RWPE1 (cell line): ENCODE measurements at places on chromosomes 3 and 15.

DNA sequence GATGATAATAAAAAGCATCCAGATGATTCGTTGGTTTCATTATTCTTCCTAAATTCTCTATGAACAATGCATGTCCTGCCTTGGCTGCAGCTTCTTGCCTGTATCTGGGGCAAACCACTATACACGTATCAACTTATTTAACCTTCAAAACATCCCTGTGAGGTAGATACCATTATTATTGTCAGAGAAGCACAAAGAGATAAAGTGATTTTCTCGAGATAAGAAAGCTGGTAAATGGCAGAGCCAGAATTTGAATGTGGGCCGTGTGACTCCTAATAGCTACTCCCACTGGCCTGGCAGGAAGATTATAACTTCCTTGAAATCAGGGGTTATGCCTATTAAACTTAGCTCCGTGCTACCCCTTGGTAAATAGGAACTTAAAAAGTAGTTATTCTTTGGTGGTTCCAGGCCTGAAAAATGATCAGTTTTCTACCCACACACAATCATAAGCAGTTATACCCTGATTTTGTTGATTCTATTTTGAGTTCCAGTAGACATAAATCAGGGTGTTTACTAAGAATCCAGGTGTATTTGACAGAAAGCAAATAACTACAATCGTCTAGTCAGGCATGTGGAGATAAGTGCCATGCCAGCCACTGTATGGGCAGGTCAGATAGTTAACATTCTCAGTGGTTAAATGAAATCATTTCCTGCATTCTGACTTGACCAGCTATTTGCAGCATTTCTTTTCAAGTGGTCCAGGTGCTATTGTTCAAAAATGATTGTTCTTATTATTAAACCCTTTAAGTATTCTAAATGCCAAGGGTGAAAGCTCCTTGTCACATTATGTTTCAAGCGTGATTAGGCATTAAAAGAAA is 99.2 kb upstream of the LRRN1 start:
- no peak for DNase-seq

DNA sequence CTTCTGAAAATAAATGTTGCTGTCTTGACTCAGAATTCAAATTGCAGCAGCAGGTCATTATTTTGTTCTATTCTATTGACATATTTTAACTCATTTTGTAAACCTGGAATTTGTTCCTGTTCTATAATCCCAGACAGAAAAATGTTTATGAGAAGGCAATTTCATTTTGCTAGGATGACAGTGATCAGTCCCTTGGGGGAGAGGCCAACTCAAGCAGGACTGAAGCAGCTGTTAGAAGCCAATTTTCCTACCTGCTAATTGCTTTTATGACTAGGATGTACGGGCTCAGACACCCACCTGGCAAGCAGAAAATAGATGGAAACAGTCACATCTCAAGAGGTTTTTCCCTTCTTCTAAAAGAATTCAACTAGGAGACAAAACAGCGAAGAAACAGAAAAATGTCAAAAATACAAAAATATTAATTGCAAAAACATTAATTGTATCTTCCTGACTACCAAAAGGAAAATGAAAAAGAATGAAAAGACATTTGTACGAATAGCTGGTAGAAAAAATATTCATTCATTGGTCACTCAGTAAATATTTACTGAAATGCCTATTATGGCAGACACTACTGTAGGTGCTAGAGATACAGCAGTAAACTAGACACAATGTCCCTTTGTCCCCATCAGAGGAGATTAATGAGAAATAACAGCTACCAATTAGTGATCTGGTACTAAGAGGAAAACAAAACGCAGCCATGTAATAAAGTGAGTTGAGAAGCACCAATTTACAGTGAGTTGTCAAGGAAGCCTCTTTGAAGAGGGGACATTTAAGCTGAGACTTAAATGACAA is 73.5 kb downstream of the PEAK1 start:
- no peak for DNase-seq

DNA sequence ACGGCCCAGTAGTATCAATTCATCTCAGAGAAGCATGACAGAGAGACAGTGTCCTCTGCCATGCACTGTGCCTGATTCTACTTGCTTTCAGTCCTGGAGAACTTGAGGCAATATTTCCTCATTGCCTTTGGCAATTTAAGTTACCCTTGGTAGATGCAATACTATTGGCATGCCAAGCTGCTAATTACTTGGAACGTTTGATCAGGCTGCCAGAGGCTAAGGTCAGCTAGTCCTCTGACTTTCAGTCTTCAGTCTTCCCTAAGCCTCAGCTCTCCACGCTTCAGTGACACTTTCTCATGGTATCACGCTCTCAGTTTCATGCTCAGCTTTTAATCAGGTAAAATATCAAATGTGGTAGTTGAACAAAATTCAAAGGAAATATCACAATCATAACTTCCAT is 13.1 kb upstream of the OSBPL11 start:
- DNase-seq: no peak

DNA sequence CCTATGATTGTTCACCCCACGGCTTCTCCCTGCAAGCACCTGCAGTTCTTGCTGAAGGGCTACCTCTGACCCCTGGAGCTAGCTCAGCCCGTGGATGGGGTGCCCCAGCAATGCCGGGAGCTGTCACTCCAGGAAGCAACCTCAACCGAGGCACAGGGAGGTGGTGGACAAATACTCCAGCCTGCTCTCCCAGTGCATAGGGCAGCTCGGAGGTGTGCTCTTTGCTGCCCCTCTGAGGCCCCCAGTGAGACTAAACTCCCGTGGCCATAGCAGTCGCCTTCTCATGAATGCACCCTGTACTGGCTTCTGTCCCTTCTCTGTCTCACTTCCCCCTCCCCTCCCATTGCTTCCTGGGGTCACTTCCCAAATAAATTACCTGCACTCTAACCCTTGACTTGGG is 48.5 kb downstream of the LINGO1 start:
- DNase-seq: no peak

DNA sequence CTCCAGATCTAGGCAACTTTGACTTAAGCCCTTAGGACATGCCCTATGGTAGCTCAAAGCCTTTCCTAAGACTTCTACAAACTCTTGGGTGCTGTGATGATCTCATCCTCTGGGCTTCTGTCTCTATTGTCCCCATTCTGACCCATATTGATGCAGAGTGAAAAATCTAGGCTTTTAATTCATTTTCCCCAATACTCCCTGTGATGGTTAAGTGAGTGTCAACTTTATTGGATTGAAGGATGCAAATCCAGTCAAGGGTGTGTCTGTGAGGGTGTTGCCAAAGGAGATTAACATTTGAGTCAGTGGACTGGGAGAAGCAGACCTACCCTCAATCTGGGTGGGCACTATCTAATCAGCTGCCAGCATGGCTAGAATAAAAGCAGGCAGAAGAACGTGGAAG is 97.3 kb upstream of the NUDT16 start:
- DNase-seq: no peak

DNA sequence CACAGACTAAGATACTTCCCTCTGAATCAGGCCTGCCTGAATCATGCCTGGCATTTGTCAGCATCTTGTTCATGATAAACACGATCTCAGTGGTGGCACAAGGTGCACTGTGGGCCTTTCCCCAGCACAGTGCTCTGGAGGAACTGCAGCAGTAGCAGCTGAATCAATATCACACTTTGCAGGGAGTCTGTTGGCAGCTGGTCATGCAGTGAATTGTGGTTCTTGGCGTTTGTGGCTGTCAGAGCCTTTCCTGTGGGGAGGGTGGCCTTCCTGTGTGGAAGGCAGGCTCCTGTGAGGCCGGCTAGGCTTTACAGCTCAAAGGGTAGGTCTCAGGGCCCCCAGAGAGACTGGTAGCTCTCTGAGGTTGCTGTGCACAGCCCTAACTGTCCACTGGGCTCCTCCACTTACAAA is 54.4 kb upstream of the TLE3 start:
- no peak for DNase-seq

DNA sequence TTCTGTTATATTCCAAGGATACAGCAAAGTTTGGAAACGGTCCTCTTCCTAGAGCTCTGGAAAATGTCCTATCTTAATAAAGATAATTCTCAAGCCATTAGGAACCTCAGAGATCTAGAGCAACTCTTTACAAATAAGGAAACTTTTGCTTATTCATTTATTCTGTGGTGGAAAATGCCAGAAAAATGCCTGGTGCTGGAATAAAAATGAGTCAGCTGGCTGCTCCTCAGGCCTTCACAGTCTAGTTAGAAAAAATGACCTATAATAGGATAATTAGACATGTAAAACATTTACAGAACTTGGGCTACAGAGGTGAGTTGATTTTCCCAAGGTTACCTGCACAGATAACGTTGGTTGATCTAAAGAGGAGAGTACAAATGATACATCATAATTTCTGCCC is 372.5 kb downstream of the NLGN1 start:
- no peak for DNase-seq

DNA sequence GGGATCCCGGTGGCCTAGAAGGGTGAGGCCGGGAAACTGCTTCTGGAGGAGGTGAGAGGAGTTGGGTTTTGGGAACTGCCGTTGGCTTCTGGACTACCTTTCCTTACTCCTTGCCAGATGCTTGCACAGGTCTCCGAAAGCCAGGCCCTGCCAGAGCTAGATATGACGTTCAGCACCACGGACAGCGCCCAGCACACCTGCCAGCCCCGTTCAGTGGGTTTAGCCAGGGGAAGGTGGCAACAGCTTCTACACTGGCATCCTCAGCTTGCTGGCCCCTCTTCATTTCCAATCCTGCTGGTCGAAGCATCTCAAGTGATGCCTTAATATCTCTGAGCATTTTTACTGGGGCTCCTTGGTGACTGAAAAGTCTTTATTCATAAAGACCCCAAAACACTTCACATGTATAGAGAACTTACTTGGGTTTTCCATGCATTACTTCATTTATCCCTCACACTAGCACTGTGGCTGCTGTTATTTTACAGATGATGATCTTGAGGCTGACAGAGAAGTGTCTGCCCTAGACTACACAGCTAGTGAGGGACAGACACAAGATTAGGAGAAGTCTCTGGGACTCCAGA is 21.9 kb downstream of the HCN4 start:
- DNase-seq: peak; percentile 73

DNA sequence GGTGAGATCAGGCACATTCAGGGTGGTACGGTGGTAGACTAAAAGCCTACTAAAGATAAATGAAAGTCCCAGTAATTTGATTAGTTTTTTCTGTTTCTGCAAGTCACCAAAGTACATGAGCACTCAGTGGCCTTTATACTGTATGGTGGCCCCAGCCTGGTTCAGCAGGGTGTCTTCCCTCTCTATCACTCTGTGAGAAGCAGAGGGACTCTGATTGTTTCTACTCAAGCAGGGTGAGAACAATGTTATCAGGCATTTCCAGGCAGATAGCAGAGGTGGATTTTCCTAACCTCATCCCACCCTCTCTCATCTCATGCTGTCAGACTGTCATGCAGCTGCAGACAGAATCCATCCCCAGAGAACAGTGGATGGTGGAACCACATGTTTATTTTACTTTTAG is 71.5 kb upstream of the BFSP2 start:
- no peak for DNase-seq

DNA sequence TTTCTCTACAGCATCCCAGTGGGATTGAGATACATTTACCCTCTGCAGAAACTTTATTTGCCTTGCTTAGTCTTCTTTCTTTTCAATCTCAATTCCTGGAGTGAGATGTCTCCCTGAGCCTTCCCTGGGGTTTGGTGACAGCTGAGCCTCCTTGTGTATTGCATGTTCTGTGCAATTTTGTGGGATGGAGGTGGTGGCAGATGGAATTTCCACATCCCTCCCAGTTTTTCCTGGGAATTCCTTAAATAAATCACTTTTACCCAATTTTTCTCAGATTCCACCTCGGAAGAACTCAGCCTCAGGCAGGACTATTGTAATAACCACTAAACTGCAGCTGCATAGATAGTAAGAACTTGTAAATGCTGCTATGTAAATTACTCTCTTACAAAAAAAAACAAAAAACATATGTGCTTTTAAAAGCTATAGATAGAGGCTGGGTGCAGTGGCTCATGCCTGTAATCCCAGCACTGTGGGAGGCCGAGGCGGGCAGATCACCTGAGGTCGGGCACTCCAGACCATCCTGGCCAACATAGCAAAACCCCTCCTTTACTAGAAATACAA is 88.5 kb upstream of the ABHD17C start:
- no peak for DNase-seq

DNA sequence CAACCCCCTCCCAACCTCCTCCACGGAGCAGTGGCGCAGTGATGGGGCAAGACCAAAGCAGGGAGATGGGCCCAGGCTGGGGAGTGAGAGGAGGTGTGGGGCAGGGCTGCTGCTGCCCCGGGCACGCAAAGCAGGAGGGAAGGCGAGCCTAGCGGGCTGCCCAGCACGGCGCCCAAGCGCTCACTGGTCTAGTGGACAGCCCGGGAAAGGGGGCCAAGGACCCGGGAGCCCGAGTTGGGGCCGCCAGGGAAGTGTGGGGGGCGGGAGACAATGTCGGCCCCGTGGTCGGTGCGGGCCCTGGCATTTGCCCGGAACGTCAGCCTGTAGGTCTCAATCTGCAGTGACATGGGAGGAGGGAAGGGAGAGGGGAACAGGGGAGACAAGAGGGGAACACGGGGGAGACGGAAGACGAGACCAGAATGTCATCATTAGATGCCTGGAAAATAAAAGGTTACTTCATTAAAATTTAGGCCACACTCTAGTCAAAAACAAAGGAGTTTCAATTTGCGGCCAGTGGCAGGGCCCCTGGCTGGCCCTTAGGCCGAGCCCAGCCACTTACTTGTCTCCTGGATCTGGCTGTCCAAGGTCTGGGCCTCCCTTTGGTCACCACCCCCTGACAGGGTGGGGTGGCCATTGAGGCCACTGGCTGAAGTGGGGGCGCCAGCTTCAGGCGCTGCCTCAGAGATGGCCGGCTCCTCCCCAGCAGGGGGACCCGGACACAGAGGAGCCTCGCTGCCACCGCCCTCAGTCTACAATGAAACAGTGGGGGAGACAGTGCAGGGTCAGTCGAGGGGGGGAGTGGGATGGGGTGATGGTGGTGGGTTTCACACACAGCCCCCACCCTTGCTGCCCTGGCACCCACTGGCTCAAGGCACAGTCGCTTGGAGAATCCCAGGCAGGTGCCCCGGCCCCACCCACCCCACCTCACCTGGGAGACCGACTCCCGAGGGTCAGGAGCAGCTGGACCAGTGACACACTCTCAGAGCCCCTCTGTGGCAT is 50.0 kb downstream of the DHX30 start:
- DNase-seq: no peak

DNA sequence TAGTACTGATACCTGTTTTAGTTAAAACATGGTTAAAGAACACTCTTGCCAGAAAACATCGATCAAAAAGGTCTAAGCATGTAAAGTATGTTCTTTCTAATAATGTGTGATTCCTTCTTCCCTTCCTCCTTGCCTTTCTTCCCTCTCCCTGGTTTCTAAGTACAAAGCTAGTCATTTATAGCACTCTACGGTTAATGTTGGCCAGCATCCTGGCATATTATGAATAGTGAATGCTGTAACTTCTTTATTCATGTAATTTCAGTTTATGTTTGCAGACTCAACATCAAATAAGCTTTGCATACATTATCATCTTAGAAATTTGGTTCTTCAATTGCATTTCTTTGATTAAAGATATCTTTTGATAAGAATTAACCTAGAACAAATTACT is 27.1 kb downstream of the P2RY12 start:
- DNase-seq: no peak

GRCh38 chr15:80151576-80151975 is 1.2 kb upstream of the FAH start:
- DNase-seq: no peak

GRCh38 chr15:40088929-40089755 is 19.5 kb downstream of the BMF start:
- DNase-seq: no peak

- no peak for DNase-seq
Measured at GRCh38 chr15:95149771-95150170, 918.4 kb downstream of the MCTP2 start.

- no peak for DNase-seq
Measured at GRCh38 chr3:122892118-122892960, 97.5 kb downstream of the SLC49A4 start.
